SHP77 treated with DMSO at 0.1 percent for 48 hours (cell line): ENCODE measurements at places on chromosomes 7 and 10.

- DNase-seq: peak; percentile 76
Measured at GRCh38 chr7:38908759-38909335, at the start of gene VPS41. Gene VPS41 (minus strand): TSS chr7:38909191. CDS start chr7:38909174, 17 bp downstream.

- peak; percentile 6 for DNase-seq
Measured at GRCh38 chr7:158043551-158044481, 543.8 kb downstream of the PTPRN2 start.

DNA sequence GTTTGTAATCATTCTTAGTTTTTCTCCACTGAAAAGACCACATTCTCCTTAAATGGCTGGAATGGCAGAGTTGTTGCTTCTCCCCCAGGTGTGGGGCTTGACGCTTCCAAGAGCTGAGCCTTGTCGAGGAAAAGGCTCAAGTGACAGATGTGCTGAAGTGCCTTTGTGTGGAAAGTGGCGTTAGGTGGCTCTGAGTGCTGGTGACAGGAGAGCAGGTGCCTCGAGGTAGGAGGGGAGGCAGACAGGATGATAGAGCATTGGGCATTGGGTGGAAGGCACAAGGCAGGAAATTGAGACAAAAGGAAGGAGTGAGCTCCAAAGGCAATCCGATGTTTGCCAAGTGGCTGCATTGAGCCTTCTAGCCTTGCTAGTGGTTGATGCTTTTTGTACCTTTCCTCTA is 6.7 kb downstream of the KIAA1217 start:
- DNase-seq: no peak

GRCh38 chr7:93337052-93337451 is 104.9 kb downstream of the VPS50 start:
- DNase-seq: no peak

GRCh38 chr7:67765481-67766175 is 769.0 kb downstream of the TYW1 start:
- DNase-seq: no peak

- DNase-seq: no peak
Measured at GRCh38 chr7:21942955-21943354, 2.7 kb downstream of the CDCA7L start.
